ENCODE measurements at places on chromosomes 4 and X.
A peak's percentile ranks its signal among the peaks of the same experiment; 100 is the strongest.

DNA sequence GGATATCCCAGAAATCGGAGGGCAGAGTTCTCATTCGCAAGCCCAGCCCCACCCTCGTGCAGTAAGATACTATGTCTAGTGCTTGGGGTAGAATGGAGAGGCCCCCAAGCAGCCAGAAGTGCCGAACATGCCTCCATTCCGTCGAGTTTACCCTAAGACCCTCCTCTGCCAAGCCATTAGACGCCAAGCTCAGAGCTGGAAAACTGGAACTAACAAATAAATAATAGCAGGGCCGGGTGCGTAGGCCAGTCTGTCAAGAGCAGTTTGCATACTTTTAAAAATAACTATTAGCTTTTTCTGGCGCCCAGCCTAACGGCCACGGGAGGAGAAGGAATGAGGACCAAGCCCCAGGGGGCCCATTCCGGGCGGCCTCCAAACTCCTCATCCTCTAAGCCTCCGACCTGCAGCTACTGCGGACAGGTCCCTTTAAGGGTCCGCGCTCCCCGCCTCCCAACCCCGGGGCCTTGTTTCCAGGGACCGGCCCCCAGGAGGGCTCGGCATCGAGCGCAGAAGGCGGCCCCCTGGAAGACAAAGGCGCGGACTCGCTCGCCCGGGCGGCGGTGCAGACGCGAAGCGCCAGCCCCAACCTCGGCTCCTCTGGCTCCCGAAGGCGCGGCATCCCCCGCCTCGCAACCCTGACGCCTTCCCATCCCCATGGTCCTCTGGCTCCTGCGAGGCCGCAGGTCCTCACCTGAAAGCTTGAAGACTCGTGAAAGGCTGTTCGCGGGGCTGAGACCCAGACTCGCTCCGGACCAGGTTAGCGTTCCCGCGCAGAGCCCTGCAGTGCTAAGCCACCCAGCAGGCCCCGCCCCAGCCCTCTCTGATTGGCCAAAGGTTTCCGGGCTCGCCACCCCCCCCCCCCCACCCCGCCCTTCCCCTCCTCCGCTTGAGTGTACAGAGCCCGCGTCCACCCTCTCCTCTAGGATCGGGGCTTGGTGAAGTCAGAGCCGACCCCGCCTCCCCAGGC lies at the start of gene TMSB15A:
TSS of gene TMSB15A (minus strand) at position 765 of the 967 bp plus-strand sequence.
- peak; percentile 85 for DNase-seq

DNA sequence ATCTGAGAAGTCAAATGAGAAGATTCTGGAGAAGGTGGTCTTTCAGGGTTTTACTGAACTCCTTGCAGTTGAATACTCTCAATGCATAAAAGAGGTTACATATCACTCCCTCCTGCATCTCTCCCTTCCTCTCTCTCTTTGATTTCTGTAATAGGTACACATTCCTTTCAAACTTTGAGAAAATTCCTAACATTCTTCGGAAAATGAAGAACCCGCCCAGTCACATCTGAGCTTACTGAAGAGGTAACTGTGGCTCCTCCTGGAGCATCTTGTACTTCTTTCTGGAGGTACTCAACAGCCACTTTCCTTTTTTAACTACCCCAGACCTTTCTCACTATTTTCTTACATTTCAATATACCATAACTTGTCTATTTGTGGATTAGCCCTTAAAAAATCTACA lies 24.7 kb downstream of the NDST3 start:
- DNase-seq = no peak

DNA sequence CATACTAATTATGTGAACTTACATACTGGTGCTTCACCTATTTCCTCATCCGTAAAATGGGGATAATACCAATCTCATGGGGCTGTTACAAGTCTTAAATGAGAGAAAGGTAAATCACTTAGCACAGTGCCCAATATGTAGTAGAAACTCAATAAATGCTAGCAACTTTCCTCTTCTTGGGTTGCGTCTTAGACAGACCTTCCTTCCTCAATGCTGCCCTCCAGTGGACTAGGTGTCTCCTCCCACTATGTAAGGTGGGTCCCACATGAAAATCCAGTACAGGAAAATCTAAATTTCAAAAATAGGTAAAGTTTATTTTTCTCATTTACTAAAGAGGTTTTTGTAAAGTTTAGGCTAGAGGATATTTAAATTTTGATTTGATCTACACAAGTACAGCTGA lies 20.6 kb downstream of the ZDHHC9 start:
- peak; percentile 38 for DNase-seq

- DNase-seq = no peak
These were observed 18.0 kb downstream of the SPINK2 start for GRCh38 chr4:56803471-56803870.

DNA sequence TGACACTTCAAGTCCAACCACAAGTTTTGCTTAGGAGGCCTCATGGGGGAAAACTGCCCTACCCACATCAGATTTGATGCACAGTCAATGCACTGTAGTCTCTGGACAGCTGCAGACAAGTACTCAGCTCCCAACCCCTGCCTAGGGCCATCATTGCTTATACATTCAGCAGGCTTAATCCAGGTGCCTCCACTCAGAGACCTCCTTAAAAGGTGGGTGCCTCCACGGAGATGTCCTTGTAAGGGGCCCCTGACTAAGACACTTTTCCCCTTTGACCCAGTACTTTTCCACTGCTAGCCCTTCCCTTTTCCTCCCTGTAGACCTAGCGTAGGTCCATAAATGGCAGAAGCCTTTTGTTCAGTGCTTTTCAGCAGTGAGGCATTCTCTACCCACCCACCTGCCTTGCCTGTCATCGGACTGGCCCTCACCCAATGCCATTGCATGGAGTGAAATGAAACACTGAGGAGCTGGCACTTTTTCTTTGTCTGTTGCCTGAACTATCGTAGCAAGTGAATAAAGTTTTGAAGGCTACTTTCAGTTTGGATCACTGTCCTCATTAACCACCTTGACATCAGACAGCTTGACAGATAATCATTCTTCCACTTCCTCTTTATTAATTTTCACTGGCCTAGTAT lies 23.8 kb upstream of the PLK4 start:
- DNase-seq = peak; percentile 34

DNA sequence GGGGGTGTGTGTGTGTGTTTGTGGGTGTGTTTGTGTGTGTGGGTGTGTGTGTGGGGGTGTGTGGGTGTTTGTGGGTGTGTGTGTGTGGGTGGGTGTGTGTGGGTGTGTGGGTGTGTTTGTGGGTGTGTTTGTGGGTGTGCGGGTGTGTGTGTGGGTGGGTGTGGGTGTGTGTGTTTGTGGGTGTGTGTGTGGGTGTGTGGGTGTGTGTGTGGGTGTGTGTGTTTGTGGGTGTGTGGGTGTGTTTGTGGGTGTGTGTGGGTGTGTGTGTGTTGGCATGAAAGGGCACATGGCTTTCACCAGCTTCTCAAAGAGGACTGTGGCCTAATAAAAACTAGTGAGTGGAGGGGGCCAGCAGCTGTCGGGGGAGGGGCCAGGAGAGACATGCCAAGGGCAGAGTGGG lies 25.3 kb upstream of the ZNF185 start:
- DNase-seq = no peak

DNA sequence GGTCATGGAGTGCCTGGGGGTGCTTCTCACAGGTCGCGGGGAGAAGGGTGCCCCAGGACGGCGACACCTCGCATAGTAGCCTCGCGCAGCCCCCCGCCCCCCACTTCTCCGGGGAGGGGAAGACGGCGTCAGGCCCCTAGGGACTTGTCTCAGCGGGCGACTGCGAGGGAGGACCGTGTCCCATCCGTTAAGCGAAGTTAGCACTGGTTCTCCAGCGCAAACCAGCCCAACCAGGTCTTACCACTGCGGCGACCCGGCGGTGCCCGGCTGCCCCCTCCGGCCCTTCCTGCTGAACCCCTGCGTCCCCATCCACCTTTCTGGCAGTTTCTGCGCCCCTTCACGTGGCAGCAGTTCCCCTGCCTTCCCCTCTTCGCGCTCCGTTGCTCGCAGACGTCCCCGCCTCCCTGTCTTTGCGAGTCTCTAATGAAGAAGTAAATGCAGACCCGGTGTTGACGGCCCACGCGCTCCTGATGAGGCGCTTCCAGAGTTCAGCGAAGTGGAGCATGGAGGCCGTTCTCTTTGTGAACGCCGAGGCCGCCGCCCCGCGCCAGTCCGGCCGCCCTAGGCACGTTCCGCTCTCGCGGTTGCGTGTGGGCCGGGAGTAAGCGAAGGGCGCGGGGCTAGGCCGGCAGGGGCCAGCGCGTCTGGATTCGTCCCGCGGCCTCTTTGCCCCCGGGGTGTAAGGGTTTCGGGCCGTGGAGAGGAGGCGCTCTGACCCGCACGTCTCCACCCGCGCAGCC lies 3.0 kb downstream of the SLIT2 start:
- peak; percentile 35 for DNase-seq

DNA sequence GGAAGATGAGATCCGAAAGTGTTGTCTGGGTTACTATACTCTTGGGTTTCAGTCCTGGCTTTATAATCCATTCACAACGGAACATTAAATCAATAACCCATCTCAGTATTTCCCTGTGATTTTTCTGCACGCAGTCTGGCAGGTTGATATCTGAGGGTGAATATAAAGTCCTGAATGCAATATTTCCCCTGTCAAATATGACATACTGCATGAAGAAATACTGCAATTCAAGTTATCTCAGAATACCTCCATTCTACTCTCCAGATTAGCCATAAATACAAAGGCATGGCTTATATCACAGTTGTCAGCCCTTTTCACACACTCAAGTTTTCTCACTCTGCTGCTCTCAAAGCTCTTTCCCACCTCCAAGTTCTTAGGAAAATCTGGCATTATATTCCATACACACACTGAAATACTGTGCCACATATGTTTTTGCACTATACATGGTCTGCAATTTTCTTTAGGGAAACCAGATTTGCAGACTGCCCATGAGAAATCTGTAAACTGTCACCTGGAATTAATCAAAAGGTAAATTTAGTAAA lies 64.7 kb downstream of the WDFY3 start:
- no peak for DNase-seq

- DNase-seq = no peak
These were observed 89.9 kb downstream of the SLC10A6 start for GRCh38 chr4:86759298-86759697.

- no peak for DNase-seq
These were observed 53.8 kb downstream of the ZNF827 start for GRCh38 chr4:145884775-145885174.

DNA sequence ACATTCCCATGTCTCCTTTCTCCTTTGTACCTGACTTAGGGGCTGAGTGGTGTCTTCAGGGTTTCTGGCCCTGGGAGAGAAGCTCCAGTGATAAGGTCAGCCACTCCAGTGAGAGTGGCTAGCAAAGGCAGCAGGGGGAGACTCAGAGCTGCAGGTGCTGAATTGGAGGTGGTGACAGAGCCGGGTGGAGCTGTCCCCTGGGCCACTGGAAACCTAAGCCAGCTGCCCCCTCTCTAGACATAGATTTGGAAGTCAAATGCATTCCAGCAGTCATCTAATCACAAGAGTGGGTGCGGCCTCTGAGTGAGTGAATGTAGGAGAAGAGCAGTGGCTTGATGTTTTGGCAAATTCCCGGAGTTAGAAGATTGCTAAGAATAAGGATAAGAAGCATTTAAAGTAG lies 28.5 kb downstream of the TRIM2 start:
- DNase-seq = peak; percentile 69

GRCh38 chrX:151697522-151697921 lies 2.3 kb downstream of the PRRG3 start:
- no peak for DNase-seq

DNA sequence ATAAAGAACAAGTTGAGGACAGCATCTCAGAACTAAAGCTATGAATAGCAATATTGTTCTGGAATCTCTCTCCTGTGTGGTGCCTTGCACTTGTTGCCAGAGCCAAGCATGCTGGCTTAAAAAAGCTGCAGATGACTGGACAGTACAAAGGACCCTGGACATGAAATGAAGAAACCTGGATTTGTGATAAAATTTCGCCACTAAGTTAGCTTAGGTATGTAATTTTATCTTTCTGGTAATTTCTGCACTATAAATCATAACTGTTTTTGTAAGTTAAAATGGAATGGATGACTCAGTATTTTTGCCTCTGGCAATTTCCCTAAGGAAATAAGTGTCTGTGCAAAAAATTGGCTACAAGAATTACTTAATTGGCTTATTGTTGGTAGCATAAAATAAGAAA lies 317.2 kb downstream of the CAMK2D start:
- no peak for DNase-seq

- no peak for DNase-seq
These were observed 381.2 kb upstream of the PCDH10 start for GRCh38 chr4:132767901-132768300.

DNA sequence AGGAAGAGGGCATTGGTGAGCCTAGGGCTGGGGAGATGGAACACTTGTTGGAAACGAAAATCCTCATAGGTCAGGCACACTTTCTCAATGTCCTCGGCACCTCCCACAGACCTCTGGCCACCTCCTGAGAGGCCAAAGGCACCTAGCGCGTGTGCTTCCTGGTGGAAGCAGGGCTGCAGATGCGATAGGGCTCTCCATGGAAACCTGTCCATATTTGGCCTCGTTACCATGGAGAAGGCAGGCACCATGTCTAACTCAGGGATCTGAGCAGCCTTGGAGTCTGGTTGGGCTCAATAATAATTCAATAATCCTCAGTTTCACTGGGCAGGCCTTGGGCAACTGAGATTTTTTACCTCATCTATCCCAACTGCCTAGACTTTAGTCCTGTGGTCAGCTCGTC lies 58.3 kb downstream of the RAI2 start:
- DNase-seq = no peak

DNA sequence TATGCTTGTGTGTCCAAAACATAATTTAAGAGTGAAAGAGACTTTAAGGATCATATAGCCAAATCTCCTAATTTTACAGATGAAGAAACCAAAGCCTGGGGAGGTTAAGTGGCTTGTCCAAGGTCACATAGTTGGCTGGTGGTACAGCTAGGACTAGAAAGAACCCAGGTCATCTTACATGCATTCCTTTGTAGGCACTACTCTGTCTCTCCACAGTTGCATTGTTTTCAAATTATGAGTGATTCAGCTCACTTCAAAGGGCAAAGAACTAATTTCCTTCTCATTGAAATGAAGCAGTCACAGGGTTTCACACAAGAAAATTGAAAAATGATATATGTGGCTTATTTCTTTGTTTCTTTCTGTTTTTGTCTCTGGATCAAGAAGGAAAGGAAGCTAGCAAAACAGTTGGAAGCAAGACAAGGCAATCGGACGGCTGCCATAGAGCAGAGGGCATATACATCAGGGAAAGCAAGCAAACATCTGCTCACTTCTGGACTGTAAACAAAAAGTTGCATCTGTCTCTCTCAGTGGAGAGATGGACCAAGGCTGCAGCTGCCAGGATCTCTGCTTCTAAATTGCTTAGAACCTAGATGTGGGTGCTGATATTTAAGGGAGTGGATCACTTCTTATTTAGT lies 107.5 kb upstream of the AMOT start:
- DNase-seq = no peak

GRCh38 chrX:40011322-40012038 lies 86.3 kb downstream of the BCOR start:
- DNase-seq = no peak

GRCh38 chrX:153469811-153470410 lies 465 bp downstream of the HAUS7 start:
- peak; percentile 53 for DNase-seq

DNA sequence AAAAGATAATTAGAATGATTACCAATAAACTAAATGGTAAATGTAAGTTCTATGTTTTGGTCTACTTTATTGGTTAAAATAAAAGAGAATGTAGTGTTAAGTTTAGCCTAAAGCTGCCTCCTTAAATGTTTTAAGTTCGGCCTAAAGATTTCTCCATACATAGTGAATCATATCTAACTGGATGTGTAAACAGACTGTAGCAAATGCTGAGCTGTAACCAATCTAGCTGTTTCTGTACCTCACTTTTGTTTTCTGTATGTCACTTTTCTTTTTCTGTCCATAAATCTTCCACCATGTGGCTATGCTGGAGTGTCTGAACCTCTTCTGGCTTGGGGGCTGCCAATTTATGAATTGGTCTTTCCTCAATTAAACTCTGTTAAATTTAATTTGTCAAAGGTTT lies 121.2 kb downstream of the TBCK start:
- DNase-seq = no peak
